Esophagus squamous epithelium (tissue), 5 donors: ENCODE measurements at places on chromosomes 1 and 21.

DNA sequence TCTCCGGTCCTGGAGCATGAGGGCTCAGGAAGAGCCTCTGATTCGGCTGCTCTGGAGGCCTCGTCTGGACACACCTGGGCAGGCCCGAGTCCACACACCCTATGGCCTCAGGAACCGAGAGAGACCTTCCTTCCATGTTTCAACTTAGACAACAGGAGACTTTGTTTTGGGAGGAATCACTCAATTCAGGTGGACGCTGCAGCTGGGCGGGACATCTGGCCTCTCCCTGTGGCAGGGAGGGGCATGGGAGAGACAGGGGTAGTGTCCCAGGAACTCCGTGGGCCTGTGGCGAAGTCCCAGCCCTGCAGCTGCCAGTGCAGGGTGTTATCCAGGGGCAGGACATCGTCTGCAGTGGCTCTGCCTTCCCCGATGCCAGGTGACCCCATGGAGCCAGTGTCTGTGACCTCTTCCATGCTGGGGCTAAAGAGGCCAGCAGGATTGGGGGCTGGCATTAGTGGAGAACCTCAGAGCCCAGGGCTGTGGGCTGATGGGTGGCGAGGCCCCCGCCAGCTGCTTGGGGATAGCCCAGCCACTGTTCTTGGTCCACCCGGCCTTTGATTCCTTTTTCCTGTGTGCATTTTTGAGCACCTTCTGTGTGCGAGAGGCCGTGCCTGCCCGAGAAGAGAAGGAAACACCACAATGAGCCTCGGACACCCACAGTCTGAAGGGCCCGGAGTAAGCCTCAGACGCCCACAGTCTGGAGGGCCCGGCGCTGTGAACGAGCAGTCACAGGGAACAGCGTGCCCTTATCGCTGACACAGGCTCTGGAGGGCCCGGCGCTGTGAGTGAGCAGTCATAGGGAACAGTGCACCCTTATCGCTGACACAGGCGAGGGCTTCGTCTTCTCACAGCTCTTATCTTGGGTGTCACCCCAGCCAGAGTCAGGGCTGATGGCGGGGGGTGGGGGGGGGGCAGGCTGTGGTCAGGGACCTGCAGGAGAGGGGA lies 6.2 kb downstream of the COL18A1 start:
- no peak for DNase-seq

DNA sequence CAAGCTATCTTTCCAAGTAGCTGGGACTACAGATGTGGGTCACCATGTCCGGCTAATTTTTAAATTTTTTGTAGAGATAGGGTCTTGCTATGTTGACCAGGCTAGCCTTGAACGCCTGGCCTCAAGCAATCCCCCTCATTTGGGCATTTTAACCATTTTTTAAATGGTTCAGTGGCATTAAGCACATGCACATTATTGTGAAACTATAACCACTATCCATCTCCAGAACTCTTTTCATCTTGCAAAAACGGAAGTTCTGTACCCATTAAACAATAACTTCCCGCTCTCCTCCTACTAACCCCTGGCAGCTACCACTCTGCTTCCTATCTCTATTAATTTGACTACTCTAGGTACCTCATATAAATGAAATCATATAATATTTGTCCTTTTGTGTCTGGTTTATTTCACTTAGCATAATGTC lies 4.8 kb upstream of the IL6R start:
- DNase-seq: no peak

- no peak for DNase-seq
Observed at GRCh38 chr1:8664887-8665286, 152.6 kb downstream of the RERE start.

GRCh38 chr1:50542362-50542761 lies 119.1 kb upstream of the DMRTA2 start:
- no peak for DNase-seq

DNA sequence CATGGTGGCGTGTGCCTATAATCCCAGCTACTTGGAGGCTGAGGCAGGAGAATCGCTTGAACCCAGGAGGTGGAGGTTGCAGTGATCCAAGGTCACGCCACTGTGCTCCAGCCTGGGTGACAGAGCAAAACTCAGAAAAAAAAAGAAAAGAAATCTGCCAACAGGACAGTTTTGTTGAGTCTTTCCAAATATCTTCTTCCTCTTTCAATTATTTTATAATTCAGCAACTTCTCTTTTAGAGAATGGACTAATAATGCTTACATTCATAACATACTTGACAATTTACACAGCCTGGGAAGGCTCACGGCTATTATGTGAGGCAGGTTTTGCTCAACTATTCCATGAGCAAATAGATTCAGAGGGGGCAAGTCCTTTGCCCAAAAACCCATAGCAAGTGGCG lies 18.1 kb downstream of the CNR2 start:
- DNase-seq: no peak

- DNase-seq: no peak
Observed at GRCh38 chr1:239810061-239810481, 281.6 kb upstream of the FMN2 start.

DNA sequence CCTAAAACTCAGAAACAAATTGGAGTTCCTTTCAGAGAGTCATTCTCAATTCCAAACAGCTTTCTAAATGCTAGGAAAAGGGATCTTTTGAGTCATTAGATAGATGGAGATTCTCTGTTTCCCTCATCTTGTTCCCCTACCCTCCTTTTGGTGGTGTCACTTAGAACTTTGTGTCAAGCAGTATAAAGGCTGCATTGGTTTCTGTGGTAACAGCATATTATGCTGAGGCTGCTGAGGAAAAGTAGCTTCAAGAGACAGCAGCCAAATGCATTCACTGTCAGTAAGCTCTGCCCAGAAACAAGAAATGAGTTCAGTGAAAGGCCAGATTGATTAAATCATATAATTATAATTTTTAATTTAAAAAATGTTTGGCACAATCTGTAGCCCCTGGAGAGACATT lies 144.1 kb downstream of the LRRC40 start:
- DNase-seq: no peak

DNA sequence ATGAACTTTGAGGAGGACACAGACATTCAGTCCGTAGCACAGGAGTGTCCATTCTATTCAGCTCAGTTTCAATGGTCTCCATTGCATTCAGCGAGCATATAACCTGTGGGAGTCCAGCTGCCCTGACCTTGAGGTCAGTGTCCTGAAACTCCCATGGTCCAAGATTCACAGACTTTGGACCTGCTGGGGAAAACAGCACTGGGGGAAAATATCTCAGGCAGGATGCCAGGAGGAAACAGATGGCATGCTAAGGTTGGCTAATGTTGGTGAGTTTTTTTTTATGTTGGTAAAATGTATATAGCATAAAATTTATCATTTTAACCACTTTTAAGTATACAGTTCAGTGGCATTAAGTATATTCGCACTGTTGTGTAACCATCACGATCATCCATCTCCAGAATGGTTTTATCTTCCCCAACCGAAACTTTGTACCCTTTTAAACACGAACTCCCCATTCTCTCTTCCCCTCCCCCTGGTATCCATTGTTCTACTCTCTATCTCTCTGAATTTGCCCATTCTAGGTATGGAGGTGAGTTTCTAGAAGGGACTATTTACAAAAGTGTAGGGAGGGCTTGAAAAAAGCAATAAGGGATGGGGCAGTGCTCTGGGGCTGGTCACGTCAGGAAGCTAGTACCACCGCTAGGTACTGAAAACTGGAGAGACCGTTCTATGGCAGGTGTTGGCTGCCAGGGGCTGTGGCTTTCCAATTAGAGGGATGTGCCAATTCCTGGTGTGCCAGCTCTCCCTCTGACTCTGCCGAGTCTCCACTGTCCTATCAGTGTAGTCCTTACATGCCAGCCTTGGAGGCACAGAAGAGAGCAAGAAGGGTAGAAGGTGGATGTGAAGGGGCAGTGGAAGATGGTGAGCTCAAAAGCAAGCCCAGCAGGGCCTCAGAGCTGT lies 85.3 kb downstream of the FOXD2 start:
- no peak for DNase-seq

GRCh38 chr1:7346070-7346596 lies 425.0 kb upstream of the VAMP3 start:
- no peak for DNase-seq

GRCh38 chr1:47796626-47797025 lies 200.6 kb downstream of the TRABD2B start:
- DNase-seq: no peak

- DNase-seq: no peak
Observed at GRCh38 chr1:7519181-7519860, 251.8 kb upstream of the VAMP3 start.

DNA sequence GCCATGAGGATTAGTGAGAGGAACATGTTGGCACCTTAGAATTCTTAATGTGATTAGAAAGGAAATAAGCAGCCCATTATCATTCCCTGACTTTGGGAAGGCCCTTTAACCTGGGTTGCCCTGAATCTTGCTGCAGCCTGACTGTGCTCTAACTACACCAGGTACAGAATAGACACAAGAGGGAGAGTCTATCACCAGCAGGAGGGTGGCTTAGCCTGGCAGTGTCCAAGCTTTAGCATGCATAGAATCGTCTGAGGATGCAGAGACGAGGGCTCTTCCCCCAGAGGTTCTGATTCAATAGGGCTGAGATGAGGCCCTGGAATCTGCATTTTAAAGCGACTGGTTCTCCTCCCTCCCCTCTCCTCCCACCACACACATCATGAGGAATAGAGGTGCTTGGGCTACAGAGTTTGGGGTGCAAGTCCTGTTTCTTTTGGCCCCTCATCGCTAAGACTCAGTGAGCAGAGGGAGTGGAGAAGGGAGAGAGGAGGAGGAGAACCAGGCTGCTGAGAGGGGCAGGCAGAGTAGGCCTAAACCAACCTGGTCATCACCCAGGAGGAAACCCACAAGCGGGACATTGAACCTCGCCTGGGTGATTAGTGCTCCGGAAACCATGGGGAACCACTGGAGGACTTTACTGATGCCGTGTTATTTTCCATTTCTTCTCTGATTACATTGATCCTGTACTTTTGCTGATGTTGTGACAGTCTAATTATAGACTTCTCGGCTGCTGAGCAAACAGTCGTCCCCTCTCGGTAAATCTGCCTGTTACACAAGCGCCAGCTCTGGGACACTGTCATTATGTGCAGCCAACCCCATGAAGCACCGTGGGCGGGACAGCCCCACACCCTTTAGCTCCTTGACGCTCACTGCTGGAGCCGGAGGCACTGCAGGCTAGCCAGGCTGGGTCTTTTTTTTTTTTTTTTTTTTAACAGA lies 6.3 kb upstream of the TENT5C start:
- DNase-seq: no peak

DNA sequence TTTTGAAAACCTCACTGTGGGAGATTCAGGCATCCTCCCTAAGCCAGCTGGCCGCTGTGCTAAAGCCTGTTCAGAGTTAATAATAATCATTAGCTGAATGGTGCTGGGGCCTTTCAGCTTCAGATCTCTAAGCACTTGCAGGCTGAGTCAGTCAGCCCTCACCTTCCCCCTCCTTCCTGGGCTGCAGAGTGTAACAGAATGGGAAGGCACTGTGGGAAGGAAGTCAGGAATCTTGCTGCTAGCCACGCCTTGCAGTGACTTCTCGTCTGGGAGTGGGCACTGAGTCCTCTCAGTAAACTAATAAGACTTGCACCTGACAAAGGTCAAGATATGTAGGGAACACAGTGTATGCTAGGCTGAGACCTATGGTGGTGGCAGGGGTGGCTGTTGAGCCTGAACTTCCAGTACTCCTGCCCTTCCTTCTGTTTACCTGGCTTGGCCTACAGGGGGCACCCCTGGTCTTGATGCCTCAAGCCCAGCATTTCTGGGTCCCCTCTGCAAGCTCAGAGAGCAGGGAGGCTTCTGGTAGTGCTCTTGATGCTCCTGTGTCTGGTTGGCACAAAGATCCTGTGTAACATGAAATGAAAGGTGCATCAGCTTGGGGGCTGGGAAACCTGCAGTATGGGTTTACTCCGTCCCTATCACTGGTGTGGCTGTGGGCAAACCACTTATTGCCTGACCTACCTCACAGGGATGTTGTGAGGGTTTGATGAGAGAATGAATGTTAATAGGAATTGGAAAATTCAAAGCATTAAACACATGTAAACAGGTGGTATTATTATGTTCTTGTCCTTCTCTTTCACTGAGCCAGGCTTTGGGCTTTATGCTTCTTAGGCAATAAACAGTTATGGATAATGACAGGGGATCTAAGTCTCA lies 6.0 kb downstream of the CYB561D1 start:
- no peak for DNase-seq

- no peak for DNase-seq
Observed at GRCh38 chr1:200917291-200917817, 22.7 kb downstream of the INAVA start.

DNA sequence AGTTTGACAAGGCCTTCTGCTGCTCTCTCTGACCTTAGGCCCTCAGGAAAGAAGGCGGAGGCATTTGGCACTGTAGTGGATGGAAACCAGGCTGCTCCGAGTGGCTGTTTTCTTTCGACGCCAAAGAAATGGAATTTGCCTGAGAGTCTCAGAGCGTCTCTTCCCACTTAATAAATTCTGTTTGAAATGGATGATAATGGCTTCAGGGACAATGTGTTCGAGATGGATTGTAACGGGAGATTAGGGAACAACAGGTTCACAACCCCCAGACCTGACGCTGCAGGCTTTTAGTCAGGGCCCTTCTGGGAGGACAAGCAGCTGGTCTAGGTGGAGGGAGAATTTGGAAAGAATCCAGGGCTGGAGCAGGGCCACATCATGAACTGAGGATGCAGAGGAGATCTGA lies 58.6 kb downstream of the TLR5 start:
- no peak for DNase-seq

DNA sequence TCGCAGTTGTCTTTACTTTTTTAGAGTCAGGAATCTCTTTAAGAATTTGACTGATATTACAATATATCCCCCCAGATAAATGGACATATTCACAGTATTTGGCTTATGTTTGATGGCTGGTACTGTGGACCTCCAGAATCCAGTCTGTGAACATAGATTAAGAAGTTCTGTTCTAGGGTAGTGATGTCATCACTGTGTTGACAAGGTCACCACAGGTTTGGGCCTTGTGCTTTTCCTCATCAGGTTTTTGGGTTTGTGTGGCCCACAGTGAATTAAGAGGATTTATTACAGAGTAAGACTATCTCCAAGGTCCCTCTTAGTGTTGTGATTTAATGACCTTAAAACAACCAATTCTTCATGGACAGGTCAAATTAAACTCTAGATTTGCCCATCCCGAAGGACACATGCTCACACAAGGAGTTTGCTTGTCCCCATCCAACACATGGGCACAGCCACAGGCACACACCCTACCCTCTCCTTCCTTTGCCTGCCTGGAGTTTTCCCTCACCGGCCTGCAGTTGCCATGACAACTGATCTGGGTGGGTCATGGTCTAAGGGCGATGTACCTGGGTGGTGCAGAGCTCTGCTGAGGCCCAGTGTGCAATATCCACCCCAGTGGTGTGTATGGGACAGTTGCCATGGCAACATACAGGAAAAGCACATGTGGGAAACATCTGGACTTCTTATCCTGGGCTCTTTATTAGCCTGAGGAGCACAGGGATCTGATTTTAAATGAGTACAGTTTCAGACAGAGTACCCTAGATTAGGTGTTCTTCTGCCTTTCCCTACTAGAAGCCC lies 98.6 kb downstream of the NAV1 start:
- DNase-seq: no peak

DNA sequence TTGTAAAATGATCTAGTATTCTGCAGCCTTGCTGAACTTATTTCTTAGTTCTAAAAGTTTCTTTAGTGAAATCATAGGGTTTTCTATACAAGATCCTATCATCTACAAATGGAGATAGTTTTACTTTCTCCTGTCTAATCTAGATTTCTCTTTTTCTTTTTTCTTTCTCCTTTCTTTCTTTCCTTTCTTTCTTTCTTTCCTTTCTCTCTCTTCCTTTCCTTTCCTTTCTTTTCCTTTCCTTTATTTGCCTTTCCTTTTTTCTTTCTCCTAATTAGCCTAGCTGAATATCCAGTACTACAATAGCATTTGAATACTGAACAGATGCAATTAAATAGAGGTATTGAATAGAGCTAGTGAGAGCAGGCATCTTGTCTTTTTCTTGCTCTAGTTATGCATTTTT lies 186.6 kb upstream of the SPAG17 start:
- no peak for DNase-seq
